ENCODE measurements at places on chromosomes 12 and 14. TPM values are rescaled to one million over a fixed set of nuclear protein-coding genes. Genes with fewer than 3 reads are reported as not detected.

GRCh38 chr12:65827827-65828231, 3.5 kb downstream of the HMGA2 start:
- DNase-seq, result no peak

GRCh38 chr12:111413442-111414086, 7.8 kb downstream of the SH2B3 start:
- no peak for DNase-seq

ZBTB25 gene
- total RNA-seq, result 1.2 TPM

MTRFR gene
- 17.5 TPM for total RNA-seq

CKAP4 gene
- total RNA-seq, result 54.4 TPM

SYT1 gene
- total RNA-seq, result not detected

All from G401 (cell line).